ENCODE measurements at places on chromosomes 11 and 22.

DNA sequence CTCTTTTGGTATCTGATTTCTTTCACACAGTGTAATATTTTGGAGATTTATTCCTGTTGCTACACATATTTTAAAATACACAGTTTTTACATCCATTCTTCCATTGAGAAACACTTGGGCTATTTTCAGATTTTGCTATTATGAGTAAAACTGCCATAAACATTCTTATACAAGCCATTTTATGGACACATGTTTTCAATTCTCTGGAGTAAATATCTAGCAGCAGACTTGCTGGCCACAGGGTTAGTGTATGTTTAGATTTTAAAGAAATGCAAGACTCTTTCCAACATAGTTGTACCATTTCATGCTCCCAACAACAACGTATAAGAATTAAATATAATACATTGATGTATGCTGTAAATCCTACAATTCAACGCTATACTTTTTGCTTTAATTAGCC, 360.8 kb upstream of the PITPNB start:
- DNase-seq, result no peak

GRCh38 chr11:45477588-45477987, 187.8 kb downstream of the CHST1 start:
- DNase-seq, result no peak

DNA sequence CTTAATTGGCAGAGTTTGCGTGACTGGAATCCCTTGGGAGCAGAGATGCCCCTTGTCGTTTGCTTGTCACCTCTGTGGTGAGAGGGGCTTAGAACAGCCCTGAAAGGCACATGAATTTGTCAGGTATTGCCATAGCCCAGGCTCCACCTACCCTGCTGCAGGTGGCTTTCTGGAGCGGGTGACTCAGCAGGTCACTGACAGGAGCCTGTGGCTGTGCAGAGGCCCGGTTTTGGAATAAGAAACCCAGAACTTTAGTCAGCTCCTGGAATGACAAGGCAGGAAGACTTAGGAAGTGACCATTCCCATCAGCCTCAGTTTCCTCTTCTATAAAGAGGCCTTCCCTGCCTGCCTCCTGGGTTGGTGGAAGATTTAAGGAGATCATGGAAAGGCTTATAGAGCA, 539.7 kb downstream of the INSC start:
- DNase-seq, result no peak

DNA sequence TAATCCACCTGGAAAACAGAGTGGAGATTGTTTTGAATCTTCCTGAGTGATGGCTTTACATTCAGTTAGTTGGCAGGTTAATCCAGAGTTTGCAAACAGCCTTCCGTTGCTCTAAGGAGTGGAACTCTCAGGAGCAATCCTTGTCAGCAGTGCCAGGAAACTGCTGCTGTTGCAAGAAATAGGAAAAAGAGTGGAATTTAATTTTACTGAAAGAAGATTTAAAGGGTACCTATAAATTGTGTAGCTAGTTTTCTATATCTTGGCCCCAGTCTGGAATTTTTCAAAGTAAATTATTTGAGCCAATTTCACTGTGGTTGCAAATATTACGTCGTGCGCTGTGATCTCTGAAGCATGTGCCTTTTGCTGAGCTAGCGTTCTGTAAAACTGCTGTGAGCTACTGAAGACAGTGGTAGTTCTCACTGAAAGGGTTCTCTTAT, 55.5 kb upstream of the SLC5A12 start:
- no peak for DNase-seq

- no peak for DNase-seq
Measured at GRCh38 chr11:110190885-110191284, 97.7 kb downstream of the ZC3H12C start.

- no peak for DNase-seq
Measured at GRCh38 chr22:42716649-42717127, 4.0 kb downstream of the A4GALT start.

DNA sequence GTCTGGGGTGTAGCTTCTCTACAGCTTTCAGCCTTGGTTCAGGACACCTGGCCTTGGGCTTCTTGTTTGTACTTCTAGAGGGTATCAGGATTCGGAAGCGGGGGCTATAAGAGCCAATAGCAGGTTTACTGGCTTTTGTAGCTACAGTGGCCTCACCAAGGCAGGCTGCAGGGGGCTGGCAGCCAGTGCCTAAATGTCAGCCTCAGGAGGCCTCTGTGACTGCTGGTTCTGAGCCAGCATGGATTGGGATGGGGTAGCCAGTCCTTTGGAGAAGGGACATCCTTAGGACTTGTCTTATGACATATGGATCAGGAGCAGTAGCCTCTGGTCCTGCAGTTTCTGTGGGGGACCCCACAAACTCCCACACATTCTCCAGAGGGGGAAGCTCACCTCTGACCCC, 29.9 kb downstream of the EIF3F start:
- DNase-seq, result no peak

DNA sequence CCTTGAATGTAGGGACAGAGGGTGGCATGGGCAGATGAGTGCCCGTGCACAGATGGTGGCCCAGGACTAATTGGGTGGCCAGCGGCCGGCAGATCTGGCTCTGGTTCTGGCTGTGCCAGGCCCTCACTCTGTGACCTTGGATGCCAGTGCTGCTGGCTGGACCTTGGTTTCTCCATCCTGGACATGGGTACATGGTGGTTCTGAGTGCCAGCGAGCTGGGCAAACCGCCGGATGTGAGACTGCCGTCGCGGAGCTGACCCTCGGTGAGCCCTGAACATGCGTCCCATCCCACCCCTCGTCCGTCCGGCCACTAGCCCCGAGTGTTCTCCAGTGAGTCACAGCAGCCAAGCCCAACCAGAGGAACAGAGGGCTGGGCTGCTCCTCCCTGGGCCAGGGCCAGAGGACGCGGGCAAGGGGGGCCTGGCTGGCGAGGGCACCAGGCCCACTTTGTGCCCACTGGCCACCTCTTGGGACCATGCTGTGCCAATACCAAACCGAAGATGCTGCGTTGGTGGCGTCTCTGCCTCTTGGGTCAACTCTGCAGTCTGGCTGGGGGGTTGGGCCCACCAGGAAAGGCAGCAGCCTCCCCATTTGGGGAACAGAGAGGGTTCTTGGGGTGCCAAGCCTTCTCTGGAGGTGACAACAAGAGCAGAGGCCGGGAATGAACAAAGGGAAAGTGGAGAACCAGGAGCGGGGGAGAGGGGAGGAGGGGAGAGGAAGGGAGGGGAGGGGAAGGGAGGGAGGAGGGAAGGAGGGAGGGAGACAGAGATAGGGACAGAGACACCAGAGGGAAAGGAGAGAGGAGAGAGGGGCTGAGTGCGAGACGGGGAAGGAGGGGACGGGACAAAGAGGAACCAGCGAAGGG, 10.7 kb downstream of the LSP1 start:
- DNase-seq, result no peak

DNA sequence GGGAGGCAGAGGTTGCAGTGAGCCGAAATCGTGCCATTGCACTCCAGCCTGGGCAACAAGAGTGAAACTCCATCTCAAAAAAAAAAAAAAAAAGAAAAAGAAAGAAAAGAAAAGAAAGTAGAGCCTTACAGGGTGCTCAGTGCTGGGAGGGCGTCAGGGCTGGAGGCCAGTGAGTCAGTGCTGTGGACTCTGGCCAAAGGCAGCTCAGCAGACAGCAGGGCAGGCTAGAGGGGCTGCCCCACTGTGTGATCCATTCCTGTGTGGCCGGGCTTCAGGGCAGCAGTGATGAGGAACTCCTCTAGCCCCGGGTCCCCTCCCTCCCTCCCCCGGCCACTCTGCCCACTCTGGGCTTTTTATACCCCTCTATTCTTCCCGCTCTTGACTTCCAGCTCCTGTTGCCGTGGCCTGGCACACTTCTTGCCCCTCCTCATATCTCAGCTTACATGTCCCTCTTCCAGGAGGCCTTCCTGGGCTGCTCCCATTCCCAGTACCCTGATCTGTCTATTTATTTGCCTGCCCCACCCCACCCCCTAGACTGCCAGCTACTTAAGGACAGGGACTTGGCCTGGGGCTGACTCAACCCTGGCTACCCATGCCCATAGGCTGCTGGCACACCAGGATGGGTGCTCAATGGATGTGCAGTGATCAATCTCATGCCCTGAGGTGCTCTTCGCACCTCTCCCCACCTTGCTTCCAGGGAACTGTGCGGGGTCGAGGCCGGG, 10.1 kb downstream of the SYT12 start:
- no peak for DNase-seq

DNA sequence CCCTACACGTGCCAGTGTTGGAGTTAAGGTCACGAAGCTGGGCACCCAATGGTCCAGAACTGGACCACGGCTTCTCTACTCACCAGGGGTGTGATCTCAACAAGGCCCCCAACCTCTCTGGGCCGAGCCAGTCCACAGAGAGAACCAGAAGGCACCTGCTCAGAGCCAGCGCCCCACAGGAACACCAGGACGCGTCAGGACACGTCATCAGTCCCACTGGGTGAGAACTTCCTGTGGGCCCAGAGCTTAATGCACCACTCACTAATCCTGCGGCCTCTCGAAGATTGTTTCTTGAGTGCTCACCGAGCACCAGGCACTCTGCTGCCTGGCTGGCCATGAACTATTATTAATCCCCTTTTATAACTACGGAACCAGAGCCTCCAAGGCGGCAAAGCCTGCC, 10.1 kb downstream of the PHF21B start:
- no peak for DNase-seq

- no peak for DNase-seq
Measured at GRCh38 chr11:5197536-5197935, 2.9 kb downstream of the OR51V1 start.

GRCh38 chr11:75689863-75690609, 21.2 kb upstream of the MAP6 start:
- no peak for DNase-seq

GRCh38 chr11:113533425-113533698, 58.2 kb upstream of the DRD2 start:
- DNase-seq, result no peak

GRCh38 chr11:60080535-60080934, 7.9 kb upstream of the MS4A2 start:
- no peak for DNase-seq

- no peak for DNase-seq
Measured at GRCh38 chr11:110463153-110463552, 33.4 kb downstream of the FDX1 start.

DNA sequence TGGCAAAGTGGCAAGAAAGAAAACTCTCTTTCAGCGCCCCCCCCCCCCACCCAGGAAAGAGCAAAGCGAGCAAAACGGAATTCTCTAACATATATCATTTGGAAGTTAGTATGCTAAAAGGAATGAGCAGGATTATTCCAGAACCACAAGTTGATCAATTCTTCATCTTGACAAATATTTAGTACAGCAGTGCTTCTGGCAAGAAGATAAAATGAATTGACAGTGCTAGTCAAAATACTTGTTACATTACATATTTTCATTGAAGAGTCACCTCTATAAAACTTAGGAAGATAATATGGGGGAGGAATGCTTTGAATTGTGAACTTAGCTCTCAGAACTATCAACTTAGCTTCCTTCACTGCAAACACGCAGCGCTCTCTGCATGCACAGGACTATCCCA, 377.4 kb downstream of the DYNC2H1 start:
- DNase-seq, result no peak

- no peak for DNase-seq
Measured at GRCh38 chr11:110908401-110909105, 196.3 kb upstream of the ARHGAP20 start.

GRCh38 chr22:44759001-44759400, 6.6 kb downstream of the ARHGAP8 start:
- no peak for DNase-seq

DNA sequence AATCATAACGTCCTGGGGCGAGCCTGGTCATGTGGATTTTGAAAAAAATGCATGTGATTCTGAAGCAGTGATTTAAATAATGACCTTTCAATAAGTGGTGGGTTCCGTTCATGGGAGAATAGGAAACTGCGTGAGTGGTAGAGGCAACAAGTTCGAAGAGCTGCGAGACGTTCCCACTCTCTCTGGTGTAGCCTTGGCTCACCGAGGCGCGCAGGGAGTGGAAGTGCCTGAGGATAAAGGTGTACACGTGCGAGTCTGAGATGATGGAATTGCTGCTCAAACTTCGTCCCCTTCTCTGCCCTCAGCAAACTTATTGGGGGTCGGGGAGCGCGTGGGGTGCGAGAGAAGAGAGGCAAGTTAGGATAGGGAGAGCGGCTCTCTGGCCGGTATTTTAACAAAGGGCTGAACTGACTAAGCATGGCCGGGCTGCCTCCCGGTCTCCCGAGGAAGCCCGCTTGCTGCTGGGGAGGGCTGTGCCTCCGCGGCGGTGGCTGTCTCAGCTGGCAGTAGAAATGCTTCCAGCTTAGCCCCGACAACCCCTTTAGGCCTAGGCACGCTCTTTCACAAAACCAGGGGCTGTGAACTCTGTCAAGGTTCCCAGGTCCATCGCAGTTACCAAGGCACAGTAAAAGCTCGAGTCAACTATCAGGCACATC, 875 bp upstream of the STT3A start:
- DNase-seq, result no peak

GRCh38 chr11:2140411-2141400, 1.5 kb upstream of the IGF2 start:
- no peak for DNase-seq

DNA sequence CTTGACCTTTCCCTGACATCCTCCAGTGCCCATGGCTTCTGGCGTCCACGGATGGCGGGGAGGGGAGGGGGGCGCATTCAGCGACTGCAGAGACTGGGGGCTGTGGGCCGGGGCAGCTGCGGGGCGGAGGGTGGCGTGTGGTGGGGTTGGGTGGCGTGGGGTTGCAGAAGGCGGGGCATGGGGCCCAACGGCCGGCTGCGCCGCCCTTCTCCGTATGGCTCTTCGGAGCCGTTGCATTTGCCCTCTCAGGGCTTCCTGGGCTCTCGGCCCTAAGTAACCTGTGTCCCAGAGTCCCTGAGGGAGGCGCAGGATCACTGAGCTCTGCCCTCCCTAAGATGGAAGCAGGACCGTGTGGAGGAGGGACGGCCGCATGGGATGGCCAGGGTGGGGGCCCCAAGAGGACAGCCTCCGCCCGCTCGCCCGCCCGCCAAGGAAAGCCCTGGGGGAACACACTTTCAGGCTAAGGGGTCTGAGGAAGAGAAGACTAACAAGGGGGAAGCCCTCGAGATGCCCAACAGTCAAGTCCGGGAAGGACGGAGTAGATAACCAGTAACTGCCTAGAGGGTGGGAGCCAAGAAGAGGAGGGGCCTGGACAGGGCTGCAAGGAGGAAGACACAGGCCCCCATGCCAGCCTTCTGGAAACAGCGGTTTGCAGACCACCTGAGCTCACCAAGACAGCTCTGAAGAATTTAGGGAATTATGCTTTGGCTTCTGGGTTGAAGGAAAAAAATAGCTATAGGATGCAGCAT, 9.2 kb upstream of the AIFM3 start:
- no peak for DNase-seq

DNA sequence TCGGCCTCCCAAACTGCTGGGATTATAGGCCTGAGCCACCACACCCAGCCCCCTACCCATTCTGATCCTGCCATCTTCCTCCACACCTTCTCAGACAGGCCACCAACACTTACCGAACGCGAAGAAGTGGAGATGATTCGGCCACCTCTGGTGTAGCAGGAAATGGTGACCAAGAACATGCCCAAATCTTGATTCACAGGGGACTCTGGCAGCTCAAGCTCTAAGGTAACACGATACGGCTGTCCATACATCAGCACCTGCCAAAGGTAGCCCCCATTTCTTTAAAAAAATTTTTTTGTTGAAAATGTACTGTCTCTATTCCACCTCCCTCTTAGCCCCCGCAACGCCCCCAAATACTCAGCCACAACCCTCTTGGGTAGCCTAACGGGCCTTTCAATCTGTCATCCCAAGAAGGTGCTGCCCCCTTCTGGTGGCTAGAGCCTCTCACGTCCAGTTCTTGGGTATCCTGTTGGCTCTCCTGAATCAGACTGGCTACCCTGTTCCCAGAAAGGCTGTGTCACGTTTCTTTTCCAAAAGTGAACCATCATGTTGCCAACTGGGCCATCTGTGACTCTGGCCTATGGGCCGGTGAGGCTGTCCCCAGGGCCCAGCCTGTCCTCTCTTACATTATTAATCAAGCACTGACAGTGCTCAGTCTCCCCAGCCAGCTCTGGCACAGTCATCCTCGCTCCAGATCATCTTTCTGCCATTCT, 5.3 kb upstream of the LRRN4CL start:
- DNase-seq, result peak; percentile 62

All from stimulated activated CD4-positive, alpha-beta T cell treated with anti-CD3 and anti-CD28 coated beads, Interleukin-1b, Interleukin-23, amount 100 ng/mL, for 1 hour (primary cell).